ENCODE measurements at places on chromosomes 13 and 19.

DNA sequence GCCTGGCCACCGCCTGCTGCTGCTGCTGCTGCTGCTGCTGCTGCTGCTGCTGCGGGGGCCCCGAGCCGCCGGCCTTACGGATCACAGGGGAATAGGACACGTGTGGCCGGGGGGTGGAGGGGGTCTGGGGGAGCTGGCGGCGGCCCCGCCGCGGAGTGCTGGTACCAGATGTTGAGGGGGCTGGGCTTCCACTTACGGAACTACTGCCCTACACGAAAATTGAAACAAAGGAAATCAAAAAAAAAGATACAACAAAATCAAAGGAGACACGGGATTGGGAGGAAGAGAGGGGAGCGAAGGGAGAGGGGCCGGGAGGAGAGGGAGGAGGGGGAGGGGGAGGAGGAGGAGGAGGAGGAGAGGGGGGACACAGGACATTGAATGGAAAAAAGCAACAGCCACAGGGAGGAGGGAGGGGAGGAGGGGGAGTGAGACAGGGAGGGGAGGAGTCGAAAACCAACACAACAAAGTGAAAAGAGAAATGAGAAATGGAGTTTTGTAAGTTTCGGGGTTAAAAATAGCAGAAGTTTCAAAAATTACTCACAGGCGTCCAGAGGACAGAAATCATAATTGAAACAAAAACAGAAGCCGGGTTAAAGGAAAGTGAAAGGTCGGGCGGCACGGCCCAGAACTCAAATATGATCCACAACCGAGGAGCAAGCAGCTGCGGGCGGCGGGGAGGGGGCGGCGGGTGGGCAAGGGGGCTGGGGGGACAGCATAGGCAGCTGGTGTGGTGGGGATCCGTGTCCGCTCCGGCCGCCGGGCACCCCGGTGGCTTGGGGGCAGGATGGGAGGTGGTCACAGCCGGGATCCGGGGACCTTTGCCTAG lies 57.8 kb downstream of the IER2 start:
- peak; percentile 67 for DNase-seq

DNA sequence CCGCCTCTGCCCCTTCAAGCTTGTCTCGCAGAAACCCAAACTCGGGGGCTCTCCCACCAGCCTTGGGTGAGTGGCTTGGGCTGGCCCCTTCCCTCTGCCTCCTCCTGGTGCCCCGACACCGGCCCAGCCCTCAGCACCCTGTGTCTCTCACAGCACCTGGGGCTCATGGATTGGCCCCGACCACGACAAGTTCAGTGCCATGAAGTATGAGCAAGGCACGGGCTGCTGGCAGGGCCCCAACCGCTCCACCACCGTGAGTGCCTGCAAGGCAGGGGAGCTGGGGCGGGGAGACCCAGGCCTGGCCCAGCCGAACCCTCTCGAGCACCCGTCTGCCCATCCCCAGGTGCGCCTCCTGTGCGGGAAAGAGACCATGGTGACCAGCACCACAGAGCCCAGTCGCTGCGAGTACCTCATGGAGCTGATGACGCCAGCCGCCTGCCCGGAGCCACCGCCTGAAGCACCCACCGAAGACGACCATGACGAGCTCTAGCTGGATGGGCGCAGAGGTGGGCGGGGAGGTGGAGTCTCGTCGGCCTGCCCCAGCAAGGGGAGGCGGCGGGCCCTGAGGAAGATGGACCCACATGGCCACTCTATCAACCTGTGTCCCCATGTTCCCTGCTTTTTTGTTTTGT lies 13.6 kb downstream of the PRKCSH start:
- no peak for DNase-seq

- DNase-seq: peak; percentile 15
These were observed 41.2 kb upstream of the ZNF527 start for GRCh38 chr19:37329686-37330085.

DNA sequence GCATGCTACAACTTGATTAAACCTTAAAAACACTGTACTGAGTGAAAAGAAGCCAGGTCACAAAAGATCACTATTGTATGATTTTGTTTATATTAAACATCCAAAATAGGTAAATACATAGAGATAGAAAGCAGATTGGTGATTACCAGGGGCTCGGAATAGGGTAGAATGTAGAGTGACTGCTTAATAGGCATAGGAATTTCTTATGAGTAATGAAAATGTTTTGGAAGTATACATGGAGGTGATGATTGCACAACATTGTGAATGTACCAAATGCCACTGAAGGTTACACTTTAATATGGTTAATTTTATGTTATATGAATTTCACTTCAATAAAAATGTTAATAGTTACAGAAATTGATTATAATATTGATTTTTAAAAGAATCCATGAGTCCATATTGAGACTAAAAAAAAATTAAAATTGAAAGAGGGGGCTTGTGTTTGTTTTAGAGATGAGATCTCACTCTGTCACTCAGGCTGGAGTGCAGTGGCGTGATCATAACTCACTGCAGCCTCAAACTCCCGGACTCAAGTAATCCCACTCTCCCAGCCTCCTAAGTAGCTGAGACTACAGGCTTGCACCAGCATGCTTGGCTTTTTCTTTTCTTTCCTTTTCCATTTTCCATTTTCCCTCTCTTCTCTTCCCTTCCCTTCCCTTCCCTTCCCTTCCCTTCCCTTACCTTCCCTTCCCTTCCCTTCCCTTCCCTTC lies 85.1 kb downstream of the FNDC3A start:
- DNase-seq: no peak

DNA sequence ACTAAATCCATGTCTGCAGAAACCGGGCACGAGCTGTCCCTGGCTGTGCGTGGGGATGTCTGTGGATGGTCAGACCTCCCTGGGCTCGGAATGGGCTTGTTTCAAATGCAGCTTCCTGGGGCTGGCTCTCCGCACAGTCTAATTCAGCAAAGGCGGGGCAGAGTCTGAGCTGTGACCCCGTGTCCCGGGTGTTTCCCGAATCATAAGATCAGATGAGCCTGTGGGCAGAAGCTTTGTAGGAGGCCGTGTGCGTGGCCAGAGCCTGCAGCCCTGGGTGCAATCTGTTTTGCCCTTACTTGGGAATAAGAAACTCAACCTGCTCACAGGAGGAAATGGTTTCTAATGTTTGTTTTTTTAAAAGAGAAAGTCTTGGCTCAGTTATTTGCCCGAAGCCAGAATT lies 13.9 kb upstream of the GNA11 start:
- DNase-seq: no peak

- DNase-seq: no peak
These were observed 89.8 kb downstream of the KDM4B start for GRCh38 chr19:5058521-5059212.

GRCh38 chr13:66528180-66528579 lies 702.0 kb downstream of the PCDH9 start:
- DNase-seq: no peak

DNA sequence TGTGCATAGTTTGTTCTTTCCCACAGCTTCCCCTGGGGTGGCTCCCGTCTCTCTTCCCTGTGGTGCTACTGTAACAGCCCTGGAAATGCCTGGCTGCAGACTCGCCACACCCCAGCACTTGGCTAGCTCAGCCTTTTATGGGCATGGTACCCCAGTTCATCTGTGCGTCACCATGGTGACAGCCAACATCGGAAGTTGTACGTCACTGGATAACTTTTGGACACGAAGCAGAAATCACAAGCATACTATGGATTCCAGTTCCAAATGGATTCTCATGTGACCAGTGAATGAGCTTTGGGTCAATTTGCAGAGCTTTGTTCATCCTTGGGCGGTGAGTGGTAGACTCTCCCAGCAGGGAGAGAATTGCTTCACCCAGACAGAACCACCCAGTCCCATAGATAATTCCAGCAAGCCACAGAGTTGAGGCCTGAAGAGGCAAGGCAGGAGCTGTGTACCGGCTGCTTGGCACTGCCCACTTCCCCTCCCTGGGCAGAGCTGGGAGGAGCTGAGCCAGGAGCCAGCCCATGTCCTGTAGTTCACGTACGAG lies 54.4 kb downstream of the COL4A2 start:
- no peak for DNase-seq

DNA sequence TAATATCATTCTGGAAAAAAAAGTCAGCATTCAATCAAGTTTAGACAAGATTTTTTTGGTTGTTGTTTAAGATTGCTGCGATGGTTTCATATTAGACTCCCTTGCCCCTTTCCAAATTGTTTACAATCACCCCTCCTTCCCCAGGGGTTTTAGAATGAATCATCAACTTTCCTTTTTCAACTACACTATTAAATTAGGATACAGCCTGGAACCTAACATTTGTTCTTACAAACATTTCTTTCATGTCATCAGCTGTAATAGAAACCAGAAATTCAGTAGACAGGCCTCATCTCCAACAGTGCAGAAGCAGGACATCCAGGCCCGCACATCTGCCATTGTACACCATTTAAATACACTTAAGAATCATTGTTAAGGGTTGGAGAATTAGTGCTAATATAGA lies 44.4 kb upstream of the WDFY2 start:
- DNase-seq: no peak

- no peak for DNase-seq
These were observed 1436.4 kb downstream of the UQCRFS1 start for GRCh38 chr19:27776524-27776923.

DNA sequence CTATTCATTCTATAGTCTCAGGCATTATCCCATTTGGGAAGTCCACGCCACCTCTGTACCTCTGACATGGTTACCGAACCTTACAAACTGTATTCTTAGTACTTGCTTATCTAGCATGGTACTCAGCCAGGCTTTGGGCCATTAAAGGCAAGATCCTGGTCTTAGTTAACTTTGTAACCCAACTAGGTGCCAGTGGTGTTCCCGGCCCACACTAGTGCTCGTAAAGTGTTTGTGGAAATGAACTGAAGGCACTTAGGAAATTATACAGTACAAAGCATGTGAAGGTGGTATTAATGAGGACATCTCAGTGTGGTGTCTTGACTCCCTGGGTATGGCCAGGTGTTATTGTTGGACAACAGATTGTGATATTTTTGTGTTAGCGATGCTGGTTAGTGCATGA lies 87.8 kb upstream of the RNF113B start:
- no peak for DNase-seq

DNA sequence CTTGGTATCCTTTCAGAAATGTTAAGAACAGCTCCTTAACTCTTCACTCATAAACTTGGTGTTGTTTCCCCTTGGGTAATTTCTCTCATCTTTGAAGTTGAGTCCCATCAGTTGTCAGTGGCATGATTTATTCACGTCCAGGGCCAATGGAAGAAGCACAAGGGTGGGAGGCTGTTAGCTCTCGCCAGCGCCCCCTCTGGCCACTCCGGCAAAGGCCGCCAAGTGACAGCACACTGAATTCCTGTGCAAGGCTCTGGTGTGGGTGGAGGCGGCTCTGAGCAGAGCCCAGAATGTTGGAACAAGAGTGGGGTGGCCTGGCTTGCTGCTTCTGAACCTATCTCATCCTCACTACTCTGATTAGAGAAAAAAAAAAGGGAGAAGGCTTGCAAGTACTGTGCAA lies 13.1 kb upstream of the MEDAG start:
- peak; percentile 13 for DNase-seq

DNA sequence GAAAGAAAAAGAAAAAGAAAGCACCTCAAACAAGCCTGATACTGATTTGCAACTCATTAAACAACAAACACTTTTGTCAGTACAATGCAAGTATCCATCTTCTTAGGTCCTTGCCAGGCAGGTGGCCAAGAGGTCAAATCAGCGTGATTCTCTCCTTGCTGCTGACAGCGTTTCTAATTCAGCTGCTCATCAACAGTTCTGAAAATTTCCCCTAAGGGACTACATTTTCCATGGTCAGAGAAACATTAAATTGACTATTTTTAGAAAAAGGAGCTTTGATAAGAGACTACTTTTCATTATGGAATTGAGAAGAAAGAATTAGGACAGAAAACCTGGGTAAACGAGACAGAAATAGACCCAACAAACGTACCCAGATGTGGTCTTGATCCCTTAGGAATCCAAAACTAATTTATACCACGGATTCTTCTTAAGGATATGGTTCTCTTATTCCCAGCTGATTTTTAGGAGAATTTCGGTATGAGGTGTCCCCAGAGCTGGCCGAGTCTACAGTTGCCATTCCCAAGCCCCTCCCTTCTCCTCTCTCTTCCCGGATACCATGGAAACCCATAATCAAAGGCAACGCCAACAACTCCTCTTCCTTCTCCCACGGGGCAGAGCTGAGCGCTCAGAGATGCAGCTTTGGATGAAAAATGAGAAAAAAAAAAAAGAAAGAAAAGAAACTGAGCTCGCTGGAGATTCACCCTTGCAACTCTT lies 29.5 kb upstream of the CEBPG start:
- no peak for DNase-seq

DNA sequence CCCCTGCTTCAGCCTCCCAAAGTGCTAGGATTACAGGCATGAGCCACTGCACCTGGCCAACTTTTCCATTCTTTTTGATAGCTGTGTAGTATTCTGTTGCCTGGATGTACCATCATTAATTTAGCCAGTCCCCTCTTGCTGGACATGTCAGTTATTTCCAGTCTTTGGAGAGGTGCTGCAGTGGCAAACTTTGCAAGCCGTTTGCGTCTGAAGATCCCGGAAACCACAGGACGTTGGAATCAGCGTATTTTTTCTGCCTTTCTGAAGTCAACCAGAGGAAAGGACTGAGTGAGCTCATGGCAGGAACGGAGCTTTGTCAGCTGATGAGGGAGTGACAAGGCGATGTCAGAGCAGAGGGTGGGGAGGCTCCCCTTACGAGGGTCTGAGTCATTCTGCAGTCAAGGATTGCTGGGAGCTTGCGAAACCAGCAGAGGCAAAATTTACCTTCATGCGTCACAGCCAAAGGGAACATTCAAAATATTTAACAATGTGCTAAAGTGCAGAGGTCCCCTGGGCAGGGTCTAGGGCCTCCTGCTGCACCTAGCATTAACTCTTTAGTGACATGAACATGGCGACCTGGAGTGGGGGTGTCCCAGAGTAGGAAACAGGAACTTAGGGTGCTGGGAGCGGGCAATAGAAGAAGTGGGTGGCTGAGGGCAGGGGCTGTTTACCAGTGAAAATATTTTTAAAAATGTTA lies 5.6 kb downstream of the C5AR1 start:
- peak; percentile 86 for DNase-seq
